ENCODE measurements at places on chromosomes 1 and 21. TPM values are rescaled to one million over a fixed set of nuclear protein-coding genes. Genes with fewer than 3 reads are reported as not detected.

The ANKRD65 gene
- total RNA-seq: not detected

The ZBTB37 gene
- 10.5 TPM for total RNA-seq

The LCK gene
- 0.38 TPM for total RNA-seq

The GPX7 gene
- total RNA-seq: not detected

The RNU1-2 gene
- total RNA-seq: 2,231 TPM

The FBXO2 gene
- 1.7 TPM for total RNA-seq

The SYPL2 gene
- total RNA-seq: 0.20 TPM

The RCSD1 gene
- 41.5 TPM for total RNA-seq

DNA sequence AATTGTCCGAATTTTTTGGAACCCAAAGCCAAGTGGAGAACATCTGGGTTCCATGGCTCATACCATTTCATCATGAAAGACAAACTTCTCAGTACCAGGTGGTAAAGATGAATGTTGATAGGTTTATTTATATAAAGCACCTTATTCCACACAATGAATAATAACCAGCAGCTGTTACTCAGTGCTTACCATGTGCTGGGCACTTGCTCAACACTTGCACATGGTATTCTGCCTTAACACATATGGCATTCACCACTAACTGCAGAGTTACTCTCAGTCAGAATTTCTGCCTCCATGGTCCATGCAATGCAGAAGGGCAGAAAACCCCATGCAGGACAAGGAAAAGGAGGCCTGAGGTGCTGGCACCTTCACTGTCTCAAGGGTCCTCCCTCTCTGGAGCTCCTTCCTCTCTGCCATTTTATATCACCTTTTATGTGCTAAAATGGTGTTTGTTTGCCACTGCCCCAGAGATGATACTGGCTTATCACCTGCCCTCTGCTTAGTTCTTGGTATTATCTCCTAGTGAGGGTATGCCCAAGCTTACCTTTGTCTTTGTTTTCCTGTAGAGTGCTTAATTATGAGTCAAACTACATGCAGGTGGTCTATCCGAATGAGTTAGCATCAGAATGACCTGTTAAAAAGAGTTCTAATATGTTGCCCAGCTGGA lies 76.7 kb upstream of the ZNF326 start:
- no peak for DNase-seq

GRCh38 chr1:31069392-31069791 lies 3.9 kb upstream of the PUM1 start:
- no peak for DNase-seq

DNA sequence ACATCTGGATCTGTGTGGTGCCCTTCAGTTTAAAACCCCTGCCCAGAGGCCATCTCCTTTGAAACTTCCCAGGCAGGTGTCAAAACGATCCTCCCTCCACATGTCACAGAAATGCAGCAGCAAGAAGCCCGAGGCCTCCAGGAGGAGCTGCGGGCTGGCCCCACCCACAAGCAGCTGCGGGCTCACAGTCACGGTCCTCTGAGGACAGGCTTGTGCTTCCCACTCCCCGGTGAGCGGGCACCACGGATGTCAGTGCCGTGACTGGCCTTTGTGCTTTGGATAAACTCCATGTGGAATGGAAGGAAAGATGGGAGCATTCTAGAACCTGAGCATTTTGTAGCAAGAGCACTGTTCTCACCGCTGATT lies 65.8 kb downstream of the SIK1 start:
- DNase-seq: no peak

DNA sequence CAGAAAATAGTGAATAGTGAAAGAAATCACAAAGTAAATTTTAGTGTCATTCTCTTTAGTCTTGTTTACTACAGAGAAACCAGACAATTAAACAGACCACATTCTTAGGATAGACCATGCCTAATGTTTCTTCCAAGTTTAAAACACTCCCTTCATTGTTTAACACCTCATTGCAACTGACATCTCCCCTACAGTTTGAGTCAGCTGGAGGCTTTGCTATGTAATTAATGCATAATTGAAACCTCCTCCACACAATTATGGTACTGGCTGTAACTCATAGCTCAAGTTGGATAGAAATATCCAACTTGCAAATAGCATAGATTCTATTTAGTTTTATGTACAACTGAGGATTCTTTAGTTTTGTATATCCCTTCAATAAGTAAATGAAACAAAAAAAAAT lies 35.2 kb upstream of the B3GALT2 start:
- no peak for DNase-seq

DNA sequence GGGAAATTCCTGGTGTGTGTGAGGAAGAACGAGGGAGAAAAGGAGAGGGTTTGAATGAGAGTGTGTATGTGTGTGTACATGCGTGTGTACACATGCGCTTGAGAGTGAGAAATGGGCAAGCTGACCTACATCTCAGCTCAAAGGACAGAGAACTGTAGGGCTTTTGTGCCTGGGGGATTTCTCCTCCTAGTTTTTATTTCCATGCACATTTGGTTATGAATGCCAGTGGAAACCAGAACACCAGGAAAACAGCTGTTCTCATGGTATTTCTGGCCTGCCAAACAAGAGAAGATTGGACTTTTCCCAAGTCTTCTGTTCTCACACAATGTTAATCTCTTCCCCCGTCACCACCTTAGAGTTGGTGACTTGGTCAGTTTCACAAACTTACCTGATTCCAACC lies 45.2 kb downstream of the SLC44A3 start:
- no peak for DNase-seq

DNA sequence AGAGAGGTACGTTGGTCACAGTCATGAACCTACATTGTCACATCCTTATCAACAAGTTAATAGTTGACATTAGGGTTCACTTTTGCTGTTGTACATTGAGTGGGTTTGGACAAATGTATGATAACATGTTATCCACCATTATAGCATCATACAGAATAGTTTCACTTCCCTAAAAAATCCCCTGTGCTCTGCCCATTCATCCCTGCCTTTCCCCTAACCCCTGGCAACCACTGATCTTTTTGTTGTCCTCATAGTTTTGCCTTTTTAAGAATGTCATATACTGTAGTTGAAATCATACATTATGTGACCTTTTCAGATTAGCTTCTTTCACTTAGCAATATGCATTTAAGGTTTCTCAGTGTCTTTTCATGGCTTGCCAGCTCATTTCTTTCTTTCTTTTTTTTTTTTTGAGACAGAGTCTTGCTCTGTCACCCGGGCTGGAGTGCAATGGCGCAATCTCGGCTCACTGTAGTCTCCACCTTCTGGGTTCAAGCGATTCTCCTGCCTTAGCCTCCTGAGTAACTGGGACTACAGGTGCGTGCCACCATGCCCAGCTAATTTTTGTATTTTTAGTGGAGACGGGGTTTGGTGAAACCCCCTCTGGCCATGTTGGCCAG lies 50.6 kb downstream of the UCK2 start:
- DNase-seq: no peak

- DNase-seq: no peak
These were observed 109.7 kb downstream of the SYT2 start for GRCh38 chr1:202600432-202601041.

- no peak for DNase-seq
These were observed 11.5 kb upstream of the SLC9A1 start for GRCh38 chr1:27166351-27166802.

GRCh38 chr1:109623601-109624161 lies 4.0 kb downstream of the AMPD2 start:
- no peak for DNase-seq

GRCh38 chr1:240468656-240469055 lies 143.3 kb downstream of the GREM2 start:
- no peak for DNase-seq

DNA sequence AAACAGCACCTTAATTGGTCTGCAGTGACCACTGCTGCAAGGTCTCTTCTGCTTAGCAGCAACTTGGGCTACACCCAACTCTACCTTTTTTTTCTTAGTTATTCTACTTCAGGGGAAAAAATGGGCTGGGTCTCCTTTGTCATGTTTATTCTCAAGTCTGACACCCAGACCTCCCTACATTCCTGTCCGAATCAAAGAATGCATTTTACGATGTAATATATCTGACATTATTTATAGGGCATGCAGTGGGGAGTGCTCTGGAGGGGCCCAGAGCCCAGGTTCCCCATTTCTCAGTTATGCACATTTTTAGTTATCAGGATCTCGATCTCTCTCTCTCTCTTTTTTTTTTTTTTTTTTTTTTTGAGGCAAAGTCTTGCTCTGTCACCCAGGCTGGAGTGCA lies 50.5 kb downstream of the OPTC start:
- DNase-seq: no peak

DNA sequence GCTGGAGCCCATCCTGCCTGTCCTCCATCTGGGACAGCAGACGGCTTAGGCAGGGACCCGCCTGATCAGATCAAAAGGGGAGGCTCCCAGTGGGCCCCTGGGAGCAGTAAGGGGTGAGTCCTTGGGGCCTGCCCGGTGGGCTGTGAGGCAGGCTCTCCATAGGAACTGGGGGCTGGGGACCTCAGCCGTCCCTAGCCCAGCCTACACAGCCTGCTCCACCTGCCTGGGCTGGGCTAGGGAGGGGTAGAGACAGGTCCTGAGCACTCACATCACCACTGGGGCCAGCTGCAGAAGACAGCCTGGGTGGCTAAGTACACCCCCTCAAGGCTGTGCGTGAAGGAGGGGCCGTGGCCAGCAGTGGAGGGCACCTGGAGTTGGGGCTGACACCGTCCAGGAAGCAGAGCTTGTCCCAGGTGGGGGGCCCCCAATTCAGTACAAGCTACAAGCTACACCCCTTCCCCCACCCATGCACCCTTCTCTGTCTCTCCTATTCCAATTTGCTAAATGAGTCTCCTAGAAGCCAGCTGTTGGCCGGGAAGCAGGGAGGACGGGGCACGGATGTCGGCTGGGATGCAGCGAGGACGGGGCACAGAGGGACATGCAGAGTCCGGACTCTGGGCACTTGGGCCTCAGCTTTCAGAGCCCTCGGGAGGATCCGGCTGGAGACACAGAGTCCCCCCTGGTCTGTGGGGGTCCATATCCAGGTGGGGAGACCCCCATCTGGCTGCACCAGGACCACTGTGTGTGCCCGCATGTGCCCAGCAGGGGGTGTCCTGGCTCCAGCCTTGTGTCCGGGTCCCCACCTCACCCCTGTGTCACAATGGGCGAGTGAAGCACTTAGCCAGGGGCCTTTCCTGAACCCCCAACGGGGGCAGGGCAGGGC lies 1.7 kb downstream of the ISG15 start:
- DNase-seq: no peak

GRCh38 chr1:210250665-210250997 lies 18.0 kb downstream of the SERTAD4 start:
- DNase-seq: peak; percentile 22

GRCh38 chr1:3658231-3658615 lies 5.9 kb downstream of the TP73 start:
- no peak for DNase-seq

- DNase-seq: no peak
These were observed 402.5 kb downstream of the PTPRC start for GRCh38 chr1:199041173-199041914.

DNA sequence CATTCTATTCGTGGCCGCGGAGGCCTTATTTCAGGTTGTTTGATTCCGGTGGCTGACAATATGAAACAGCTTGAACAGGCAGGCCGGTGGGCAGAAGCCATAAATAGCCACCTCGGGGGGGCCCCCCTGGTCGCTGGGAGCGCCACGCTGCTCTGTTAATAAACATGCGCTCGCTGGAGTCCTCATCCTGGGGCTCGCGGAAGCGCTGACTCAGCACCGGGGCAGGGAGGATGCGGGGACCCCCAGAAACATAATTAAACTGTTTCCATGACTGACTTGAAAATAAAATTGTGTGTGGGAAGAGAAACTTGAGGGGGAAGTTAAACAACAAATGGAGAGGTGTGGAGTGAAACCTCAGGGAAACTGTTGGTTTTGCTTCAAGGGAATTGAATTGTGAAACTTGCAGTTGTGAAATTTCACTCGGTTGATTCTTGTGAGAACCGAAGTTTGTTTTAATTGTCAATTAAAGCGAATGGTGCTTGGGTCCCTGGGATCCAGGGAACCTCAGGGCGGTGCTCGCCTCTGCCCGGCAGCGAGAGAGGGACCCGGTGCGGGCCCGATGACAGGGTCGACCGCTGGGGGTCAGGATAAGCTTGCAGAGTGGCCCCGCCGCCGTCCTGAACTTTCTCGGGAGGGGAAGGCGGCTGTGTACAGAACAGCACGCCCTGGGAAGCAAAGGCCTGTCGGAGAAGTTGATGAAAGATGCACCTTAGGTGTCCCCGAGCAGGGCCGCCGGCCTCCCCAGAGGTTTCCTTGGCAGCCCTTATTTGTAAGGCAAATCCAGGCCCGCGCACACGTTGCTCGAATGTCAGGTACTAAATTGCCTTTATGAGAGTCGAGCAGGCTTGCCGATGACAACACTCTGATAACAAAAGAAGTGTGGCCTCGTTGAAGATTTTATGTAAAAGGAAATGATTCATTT lies 176.9 kb upstream of the LMO4 start:
- peak; percentile 75 for DNase-seq

- no peak for DNase-seq
These were observed 653.9 kb upstream of the CAMK1G start for GRCh38 chr1:208929575-208929974.

- no peak for DNase-seq
These were observed 30.9 kb downstream of the TNFSF4 start for GRCh38 chr1:173176246-173176645.

- DNase-seq: no peak
These were observed 156.0 kb upstream of the RAB4A start for GRCh38 chr1:229114850-229115365.

DNA sequence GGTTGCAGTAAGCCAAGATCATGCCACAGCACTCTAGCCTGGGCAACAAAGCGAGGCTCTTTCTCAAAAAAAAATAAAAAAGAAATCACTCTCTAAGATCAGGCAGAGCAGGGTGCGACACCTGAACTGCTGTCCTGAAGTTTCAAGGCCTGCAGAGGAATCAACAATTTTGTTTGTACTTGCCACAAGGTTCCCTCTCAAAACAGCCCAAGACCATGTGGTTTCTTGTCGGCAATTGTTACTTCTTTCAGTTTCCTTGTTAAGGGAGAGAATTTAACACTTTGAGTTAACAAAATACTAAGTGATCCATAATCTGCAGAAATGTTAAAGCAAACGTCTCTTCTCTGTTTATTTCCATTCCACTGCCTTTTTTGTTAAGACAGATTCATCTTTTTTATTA lies 36.5 kb downstream of the MACO1 start:
- no peak for DNase-seq

GRCh38 chr1:30575066-30575465 lies 148.3 kb downstream of the MATN1 start:
- no peak for DNase-seq

DNA sequence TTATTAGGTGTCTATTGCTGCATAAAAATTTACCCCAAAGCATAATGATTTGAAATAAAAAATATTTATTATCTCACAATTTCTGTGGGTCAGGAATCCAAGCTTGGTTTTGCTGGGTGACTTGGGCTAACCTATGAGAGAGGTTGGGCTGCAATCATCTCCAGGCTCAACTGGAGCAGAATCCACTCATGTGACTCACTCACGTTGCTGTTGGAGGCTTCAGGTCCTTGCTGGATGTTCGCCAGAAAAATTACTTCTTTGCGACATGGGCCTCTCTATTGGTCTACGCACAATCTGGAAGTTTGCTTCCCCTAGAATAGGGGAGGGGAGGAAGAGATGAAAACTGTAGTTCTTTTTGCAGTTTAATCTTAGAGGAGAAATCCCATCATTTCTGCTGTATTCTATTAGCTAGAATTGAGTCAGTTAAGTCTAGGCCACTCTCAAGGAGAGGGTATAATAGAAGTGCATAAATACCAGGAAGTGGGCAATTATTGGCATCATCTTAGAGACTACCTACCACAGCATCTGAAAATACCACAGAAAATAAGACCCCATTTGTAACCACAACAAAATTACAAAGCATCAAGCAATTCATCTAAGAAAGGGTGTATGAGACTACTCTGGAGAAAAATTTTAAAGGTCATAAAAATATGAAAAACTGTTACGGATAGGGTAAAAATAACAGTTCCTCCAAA lies 5.7 kb upstream of the FASLG start:
- DNase-seq: no peak

- DNase-seq: no peak
These were observed 1.1 kb downstream of the UBE2J2 start for GRCh38 chr1:1272341-1273208.
